ENCODE measurements at places on chromosomes 5 and 9. TPM values are rescaled to one million over a fixed set of nuclear protein-coding genes. Genes with fewer than 3 reads are reported as not detected.

- DNase-seq: no peak
Observed at GRCh38 chr9:14075218-14075617, 238.7 kb downstream of the NFIB start.

DNA sequence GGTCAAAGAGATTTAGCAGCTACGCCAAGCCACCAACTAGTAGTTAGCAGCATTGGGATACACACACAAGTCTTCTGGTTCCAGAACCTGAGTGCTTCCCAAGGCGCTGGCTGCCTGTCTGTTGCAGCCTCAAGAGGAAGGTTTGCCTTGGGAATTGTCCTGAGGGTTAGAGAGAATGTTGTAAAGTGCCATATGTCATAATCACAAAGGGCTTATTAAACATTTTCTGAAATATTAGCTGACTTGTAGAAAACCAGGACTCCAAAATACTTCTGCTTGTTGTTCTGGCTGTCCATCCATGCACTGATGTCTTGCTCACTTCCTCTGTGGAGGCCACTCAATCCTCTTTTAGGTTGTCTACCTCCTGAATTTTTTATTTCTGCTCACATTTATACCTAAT, 46.3 kb downstream of the SLC36A1 start:
- DNase-seq: no peak

GRCh38 chr5:1424716-1425115, 20.5 kb downstream of the SLC6A3 start:
- no peak for DNase-seq

- no peak for DNase-seq
Observed at GRCh38 chr9:133238272-133238850, 29.3 kb upstream of the OBP2B start.

DNA sequence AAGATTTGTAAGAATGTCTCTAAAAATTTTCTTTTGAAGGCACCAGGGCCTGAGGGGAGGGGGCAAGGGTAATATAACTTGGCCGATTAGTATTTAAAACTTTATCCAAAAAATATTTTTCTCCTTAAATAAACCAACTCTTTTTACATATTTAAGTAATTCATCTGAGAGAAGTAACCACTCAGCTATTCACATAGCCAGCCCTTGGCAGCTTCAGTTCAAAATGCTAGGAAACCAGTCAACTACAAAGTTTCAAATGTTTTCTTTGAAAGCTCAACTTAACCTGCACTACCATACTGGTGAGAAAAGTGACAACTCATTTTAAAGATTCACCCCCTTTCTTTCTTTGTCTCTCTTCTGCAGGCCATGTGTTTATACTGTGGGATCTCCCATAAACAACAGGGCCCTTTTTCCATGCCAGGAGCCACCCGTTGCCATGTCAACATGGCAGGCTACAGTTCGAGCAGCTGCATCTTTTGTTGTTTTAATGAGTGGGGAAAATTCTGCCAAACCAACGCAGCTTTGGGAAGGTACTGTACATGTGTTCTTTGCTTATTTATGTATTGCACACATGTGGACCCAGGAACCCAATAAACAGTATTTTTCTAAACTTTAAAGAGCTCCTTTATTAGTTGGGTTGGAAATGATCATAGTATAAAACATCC, 46.3 kb downstream of the AOPEP start:
- DNase-seq: no peak

GRCh38 chr9:109328978-109329637, 8.2 kb upstream of the EPB41L4B start:
- no peak for DNase-seq

- no peak for DNase-seq
Observed at GRCh38 chr9:18423791-18424531, 50.0 kb upstream of the ADAMTSL1 start.

DNA sequence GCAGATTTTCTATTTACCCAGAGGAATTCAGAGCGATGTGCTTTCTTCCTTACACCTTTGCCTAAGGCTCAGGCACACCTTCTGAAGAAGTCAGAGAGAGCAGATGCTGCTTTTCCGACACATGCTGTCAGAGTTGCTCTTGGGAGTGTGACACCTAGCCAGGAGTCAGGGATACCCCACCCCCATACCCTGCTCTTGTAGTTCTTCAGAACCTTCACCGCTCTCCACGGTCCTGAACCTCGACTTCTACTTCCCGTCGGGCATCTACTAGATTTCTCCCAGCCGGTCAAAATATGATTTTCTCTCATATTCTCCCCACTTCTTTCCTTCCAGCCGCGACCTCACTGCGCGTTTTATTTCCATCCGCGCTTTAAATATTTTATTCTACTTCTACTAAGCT, 1.7 kb downstream of the GRIN3A start:
- no peak for DNase-seq

- DNase-seq: no peak
Observed at GRCh38 chr9:108466304-108466703, 389.5 kb downstream of the ACTL7B start.

- DNase-seq: no peak
Observed at GRCh38 chr5:36876965-36877666, 547 bp downstream of the NIPBL start.

DNA sequence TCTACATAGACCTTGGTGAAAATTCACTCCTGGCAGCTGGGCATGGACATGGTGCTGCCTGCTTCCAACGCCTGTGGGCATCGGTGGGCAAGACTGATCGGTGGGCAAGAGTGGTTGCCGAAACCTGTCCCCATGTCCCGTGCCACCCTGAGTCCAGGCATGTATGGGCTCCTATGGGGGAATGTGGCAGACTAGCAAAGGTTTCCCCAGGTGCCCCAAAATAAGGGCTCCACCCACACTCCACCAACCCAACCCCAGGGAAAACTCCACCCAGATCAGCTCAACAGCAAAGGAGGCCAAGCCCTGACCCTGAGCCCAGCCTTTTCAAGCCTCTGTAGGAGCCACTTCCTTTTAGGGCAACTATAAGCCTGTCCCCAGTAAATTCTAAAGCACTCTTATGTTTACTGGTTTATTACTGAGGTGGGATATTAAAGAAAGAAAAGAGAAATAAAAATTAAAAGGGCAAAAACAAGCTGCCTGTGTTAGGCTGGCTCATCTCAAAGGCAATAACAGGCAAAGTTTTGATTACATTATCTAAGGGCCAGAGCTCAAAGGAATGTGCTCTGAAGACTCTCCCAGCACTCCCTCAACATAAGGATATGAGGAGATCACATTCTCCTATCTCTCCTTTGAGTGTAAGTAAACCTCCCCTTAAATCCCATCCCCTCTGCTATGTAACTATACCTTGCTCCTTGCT, 8.9 kb upstream of the SPATA31E1 start:
- no peak for DNase-seq

Gene ADGRD2
- not detected for total RNA-seq

Gene PCDHGB1
- total RNA-seq: not detected

All from CD4-positive, CD25-positive, alpha-beta regulatory T cell (primary cell).